Renal cortex interstitium (tissue), 15 donors: ENCODE measurements at places on chromosomes 16 and 17.

DNA sequence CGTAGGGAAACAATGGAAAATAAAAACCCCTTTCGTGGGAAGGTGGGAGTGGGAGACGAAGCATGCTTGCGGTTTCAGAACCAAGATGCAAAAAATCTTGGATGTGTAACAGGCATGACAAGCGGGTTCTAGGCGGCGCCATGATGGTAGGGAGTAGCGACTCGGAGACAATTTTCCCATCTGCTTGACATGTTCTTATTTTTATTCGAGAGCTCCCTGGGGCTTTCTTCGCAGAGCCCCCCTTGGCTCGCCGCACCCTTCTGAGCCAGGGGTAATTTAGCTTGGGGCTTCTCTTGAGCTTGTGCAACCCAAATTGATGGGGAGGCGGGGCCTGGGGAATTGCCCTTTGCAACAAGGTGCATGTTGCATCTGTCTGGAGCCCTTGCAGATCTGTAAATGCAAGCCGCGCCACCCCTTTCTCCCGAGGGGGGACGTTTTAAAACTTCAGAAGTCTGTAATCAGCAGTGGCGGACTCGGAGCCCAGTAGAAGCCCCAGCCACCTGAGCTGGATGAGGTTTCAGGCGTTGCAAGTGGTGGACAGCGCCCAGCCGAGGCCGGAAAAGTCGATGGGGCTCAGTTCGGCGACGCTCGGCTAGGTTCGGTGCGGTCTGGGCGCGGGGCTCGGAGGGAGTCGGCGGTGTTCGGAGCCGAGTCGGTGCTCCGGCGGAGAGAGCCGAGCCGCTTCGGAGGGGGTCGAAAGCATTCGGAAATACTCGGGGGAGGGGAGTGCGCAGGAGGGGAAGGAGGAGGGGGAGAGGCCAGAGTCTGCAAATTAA is 2.9 kb downstream of the GNAO1 start:
- peak; percentile 81 for DNase-seq

DNA sequence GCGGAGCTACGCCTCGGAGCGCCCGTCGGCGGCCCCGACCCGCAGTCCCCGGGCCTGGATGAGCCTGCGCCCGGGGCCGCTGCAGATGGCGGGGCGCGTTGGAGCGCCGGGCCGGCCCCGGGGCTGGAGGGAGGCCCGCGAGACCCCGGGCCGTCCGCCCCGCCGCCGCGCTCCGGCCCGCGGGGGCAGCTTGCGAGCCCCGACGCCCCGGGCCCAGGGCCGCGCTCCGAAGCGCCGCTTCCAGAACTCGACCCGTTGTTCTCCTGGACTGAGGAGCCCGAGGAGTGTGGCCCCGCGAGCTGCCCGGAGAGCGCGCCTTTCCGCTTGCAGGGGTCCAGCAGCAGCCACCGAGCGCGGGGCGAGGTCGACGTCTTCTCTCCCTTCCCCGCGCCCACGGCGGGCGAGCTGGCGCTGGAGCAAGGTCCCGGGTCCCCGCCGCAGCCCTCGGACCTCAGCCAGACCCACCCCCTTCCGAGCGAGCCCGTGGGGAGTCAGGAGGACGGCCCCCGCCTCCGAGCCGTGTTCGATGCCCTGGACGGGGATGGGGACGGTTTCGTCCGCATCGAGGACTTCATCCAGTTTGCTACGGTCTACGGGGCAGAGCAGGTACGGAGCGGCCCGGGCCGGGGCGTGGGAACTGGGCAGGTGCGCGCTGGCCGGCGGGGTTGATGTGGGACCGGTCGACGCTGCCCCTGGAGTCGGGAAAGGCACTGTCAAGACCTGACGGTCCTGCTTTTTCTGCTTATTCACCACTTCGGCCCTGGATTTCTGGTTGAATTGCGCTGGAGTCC is 861 bp downstream of the RAB11FIP3 start:
- DNase-seq, result no peak

DNA sequence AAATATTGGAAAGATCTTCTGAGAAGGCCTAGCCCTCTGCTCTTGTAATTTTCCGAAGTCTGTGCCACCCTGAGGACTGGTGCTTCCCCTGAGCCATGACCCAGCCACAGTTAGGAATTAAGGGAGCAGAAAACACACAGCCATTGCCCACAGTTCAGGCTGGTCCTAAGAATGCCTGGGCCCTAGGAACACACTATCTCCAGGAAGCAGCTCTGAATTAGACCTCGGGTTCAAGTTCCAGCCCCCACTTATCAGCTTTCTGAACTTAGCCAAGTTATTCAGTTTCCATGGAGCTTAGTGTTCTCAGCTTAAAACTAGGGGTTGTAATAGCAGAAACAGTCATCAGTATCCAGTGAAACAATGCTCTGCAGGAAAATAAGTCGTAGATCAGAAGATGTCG is 56.0 kb downstream of the CDH13 start:
- DNase-seq, result no peak

GRCh38 chr16:3908951-3909437 is 28.5 kb upstream of the CREBBP start:
- DNase-seq, result no peak
